DMS53 (cell line): ENCODE measurements at places on chromosomes 6 and 20.

GRCh38 chr20:1896484-1897258 lies 1.5 kb downstream of the SIRPA start:
- no peak for DNase-seq

- DNase-seq: no peak
Measured at GRCh38 chr20:57400231-57400701, 9.1 kb downstream of the RBM38 start.

DNA sequence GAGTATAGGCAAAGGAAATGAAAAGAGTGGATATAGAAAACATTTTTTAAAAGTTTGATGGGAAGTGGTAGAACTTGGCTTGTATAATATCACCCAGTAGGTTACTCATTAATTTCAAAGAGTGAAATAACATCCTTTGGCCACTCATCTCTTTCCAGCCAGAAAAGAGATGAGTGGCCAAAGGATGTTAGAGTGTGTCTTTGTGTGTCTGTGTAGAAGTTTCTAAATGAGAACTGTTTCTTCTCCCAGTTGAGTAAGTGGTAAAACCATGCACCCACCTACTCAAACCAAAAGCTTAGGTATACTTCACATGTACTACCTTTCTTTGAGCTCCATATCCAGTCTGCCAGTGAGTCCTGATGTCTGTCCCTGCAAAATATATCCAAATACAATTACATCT lies 47.7 kb upstream of the TMEM244 start:
- DNase-seq: no peak

DNA sequence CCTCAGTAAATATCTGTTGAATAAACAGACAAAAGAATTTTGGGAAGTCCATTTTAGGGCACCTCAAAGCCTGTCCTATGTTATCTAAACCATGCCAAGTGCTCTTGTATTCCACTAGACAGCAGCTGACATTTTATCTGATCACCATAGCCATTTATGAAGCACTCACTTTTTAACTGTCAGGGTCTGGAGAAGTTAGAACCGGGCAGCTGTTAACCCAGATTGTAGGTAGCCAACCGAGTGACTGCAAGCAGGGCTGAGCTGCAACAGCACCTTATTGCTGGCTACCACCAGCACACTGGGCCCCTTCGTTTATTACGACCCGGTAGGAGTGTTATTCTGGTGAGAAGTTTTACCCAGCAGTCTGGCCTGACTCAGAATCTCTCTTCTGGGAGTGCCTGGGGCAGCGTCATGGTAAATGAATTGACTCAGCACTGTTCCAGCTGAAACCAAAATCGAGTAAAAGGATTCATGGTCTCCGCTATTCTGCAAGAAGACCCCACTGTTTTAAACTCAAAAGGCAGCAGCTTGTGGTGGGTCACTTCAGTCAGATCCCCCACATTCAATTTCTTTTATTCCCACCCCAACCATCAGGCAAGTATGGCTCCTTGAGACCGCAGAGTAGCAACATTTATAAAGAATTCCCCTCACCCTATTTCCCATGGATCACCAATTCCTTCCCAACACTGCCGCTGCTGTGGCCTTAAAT lies 1.7 kb downstream of the UBE2V1 start:
- DNase-seq: no peak

GRCh38 chr6:138334963-138335362 lies 42.7 kb upstream of the SMIM28 start:
- no peak for DNase-seq

DNA sequence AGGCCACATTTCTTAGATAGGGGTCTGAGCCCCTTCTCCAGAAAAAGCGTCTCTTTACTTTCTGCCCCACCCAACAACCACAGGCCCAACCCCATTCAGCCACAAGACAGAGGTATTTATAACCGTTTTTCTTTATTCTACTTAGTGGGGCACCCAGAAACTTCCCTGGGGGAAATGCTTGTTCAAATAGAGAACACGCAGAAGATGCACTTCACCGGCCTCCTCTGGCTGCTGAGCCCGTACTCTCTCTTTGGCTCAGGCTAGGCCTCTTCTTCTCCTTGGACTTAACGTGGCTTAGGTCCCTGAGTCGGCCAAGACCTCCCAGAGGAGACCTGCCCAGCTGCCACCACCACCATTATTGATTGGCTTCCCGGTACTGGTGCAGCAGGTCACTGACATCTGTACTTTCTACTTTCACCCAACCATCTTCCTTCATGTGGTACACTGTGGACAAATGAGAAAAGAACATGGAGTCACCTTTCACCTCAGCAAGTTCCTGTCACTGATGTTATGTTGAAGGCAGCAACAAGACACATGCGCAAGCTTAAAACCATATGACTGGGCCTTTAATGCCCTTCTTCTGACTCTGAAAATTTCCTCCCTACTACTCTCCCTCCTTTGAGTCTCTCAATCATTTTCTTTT lies 2.2 kb upstream of the TAP2 start:
- DNase-seq: no peak

DNA sequence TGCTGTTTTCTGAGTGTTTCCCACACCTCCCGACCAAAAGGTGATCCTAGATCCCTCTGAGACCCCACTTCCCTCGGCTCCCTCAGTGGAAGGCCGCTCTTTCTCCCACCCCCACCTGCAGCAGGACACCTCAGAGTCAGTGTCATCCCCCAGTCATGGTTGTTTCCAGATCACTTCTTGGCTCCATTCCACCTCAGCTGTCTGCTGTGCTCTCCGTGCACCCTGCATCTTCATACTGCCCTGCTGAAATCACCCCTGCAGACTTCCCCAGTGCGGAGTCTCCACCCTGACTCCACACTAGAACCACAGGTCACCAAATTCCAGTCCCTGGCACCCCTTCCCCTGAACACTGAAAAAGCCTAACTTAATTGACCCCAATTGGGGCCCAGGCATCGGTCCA lies 255.1 kb upstream of the CDYL start:
- no peak for DNase-seq
